ENCODE measurements at places on chromosomes 3 and 15.

- peak; percentile 26 for DNase-seq
These were observed 45.2 kb upstream of the RASA2 start for GRCh38 chr3:141441381-141442364.

DNA sequence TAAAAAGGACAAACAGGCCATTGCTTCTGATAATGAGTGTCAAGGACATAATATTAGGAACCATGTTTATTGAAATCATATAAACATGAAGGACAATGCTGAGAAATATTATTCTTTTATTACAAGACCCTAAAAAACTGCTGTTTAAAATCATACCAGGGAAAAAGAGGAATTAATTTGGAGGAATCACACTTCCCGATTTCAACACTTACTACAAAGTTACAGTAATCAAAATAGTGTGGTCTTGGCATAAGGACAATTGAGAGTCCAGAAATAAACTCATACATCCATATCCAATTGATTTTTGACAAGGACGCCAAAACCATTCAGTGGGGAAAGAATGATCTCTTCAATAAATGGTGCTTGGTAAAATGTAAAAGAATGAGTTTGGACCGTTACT is 13.0 kb downstream of the CYP1A1 start:
- DNase-seq: no peak

GRCh38 chr3:141860766-141861513 is 15.5 kb upstream of the ATP1B3 start:
- no peak for DNase-seq

- no peak for DNase-seq
These were observed 551.5 kb downstream of the FOXP1 start for GRCh38 chr3:71031914-71032521.

GRCh38 chr15:64466408-64467141 is 6.2 kb downstream of the ZNF609 start:
- DNase-seq: no peak

GRCh38 chr3:127091376-127091775 is 101.6 kb upstream of the PRR23E start:
- no peak for DNase-seq

GRCh38 chr3:144343777-144344176 is 372.2 kb downstream of the DIPK2A start:
- no peak for DNase-seq

- no peak for DNase-seq
These were observed 87.1 kb downstream of the DNAJB8 start for GRCh38 chr3:128379367-128380160.

- peak; percentile 53 for DNase-seq
These were observed at the start of gene CCDC71 for GRCh38 chr3:49165771-49166751. Gene CCDC71, minus strand, starts transcription at chr3:49166331. Its CDS starts 2,123 bp downstream, at chr3:49164208.

DNA sequence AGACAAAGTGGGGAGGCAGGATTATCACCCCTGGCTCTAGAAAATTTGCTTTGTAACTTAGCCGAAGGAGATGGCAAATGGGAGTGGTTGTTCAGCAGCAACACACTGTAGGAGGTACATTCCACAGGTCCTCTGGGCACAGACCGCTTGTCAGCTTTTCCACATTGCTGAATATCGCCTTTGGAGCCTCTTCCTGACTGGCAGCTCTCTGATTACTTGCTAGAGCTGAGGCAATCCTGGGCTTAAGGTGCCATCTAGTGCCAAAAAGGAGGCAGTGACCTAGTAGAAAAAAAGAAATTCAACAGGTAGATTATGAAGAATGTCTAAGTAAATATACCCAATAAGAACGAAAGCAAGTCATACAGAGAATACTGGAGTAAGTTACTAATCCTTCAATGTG is 13.1 kb upstream of the SCN5A start:
- DNase-seq: no peak

DNA sequence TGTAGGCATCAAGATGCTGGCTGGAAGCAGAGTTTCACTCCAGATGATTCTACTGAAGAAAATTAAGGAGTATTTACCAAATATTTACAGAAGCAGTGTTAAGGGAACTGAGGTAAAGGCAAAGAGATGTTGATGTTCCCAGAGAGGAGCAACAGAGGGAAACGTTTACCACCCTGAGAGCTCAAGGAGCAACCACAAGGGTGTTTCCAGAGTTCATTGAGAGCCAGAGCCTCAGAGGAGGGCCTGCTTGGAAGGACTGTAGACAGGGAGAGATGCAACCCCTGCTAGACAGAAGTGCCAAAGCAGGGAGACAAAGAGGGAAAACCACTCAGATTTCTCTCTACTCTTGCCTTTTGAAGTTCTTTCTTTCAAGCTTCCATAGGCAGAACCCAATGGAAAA is 474.5 kb downstream of the RBMS3 start:
- DNase-seq: no peak

- DNase-seq: no peak
These were observed 451.0 kb downstream of the MFSD1 start for GRCh38 chr3:159252772-159253384.

DNA sequence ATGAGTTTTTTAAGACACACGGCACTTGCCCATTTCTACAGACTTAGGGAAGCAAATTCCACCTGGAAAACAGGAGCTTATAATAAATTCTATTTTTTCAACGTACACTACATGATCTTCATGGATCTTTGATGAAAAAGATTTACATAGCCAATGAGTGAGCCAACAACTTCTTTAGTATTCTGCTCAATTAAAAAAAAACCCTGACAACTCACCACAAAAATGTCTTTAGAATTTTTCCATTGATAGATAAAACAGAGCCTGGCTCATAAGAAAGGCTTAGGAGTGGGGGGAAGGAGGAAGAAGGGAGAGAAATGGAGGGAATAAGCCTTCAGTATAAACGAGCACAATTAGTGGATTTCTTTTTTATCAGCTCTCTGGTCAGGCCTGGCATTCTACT is 126.7 kb downstream of the ATP10A start:
- DNase-seq: no peak

DNA sequence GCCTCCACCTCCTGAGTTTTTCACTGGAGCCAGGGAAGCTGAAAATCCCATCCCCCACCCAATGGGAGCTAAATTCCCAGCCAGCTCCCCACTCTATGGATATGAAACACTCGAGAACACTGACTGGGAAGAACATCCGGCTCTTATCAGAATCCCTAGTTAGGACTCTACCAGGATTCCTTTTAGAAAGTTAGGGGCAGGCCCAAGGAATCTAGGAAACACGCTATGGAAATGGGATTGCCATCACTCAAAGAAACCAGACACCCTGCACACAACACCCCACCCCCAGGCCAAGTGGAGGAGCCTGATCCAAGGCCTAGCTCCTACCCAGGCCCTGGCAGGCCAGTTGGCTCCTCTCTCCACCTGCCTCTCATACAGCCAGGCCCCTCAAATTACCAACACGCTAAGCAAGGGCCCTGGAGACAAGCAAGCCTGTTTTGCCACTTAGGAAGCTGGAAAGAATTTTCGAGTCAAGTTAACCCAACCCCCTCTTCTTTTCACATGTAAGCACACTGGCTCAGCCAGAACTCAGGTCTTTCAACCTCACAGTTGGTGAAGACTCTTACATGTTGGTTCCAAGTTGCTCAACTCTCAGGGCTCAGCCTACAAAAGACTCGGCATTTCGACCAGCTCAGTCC is 75.5 kb downstream of the RBPMS2 start:
- no peak for DNase-seq

DNA sequence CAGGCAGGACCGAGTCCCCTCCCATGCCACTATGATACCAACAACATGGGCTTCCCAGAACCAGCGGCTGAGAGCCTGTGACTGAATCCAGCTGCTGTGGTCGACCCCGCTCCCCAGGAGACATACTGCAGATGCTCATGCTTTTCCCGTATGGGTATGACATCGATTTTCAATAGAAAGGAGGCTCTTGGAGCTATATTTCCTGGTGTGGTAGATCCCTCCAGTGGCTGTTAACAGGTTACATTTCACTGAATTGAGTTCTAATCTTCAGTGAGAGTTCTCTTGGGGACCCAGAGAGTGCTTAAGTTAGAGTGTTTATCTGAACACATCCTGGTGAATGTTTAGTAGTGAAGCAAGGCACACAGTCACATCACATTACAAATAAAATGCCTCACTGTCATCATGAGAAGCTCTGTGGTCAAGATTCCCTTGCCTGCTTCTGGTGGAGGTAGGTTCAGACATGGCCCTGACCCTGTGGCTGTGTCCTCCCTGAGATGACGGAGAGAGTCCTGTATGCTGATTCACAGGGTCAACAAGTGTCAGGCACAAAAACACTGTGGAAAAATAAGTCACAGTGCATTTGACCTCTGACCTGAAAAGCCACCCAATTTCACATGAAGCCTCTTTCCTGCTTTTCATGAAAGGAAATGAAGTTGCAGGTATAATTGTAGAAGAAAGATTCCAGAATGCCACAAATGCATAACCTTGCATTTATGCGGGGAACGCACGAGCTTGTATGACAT is 110.9 kb downstream of the GABRG3 start:
- no peak for DNase-seq

DNA sequence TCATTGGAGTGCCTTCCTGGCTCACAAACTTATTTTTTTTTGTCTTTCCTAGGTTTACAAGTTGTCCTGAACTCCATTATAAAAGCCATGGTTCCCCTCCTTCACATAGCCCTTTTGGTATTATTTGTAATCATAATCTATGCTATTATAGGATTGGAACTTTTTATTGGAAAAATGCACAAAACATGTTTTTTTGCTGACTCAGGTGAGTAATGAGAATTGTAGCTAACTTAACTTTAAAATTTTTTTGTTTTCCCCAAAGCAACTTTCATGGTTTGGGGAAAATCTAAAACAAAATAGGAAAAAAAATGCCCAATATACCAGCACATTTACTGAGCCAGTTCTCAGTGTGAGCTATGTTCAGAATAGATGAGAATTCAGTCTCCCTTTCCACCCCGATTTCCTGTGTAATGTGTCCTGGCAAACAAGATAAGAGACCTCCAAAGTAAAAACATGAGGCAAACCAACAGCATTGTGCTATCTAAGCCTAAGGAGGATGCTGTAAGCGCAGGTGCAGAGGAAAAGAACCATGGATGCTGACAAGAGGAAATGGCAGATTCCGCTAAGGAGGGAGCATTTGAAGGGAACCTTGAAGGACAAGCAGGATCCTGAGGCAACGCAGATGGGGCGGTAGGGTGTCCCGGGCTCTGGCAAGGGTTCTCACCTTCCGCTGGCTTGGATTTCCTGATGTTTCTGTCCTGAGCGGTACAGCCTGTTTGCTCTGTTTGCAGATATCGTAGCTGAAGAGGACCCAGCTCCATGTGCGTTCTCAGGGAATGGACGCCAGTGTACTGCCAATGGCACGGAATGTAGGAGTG is 171.4 kb downstream of the CACNA1D start:
- no peak for DNase-seq
